ENCODE measurements at places on chromosomes 12 and 14.
A peak's percentile ranks its signal among the peaks of the same experiment; 100 is the strongest.

DNA sequence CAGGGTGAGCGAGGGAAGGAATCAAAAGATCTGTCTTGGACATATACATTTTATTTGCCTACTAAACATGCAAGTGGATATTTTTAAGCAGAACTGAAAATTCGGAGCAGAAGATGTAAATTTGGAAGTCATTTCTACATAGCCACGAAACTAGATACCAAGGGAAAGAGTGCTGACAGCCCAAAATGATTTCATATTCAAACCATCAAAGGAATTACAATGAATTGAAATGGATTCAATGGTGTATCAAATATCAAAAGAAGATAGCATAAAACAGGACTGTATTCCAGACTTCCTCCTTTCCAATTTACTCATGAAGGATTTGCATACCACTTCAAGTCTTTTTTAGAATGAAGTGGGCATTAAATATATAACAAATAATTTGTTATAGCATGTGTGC, 313.5 kb upstream of the KITLG start:
- DNase-seq = no peak

GRCh38 chr12:116406529-116406928, 129.0 kb upstream of the MED13L start:
- peak; percentile 11 for DNase-seq

DNA sequence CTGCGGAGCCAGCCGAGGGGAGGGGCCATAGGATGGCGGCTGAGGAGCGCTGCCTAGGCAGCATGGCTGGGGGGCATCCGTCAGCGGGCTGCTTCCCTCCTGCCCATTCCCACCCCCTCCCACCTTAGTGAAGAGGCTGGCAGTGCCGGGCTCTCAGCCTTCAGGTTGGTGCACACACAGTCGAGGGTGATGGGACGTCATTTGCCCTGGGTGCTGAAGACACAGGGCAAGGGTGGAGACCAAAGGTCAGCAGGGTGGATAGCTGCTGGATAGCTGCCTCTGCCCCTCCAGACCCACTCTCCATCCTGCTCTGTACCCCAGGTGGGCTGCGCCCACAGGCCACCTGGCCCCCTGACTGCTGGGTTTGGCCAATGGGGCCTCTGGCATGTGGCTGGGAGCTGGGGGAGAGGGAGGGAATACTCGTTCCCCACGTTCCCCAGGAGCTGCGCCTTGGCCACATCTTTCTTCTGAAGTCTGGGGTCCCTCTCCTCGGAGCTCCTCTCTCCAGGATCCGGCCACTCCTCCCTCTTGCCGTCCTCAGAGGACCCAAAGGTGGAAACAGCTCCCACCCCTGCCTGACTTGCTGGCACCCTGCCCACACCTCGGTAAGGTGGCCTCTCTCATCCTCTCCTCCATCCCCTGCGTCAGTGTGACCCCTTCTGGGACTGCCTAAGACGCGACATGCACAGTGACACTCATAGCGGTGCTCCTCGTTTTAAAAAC, 11.2 kb upstream of the CDC42BPB start:
- no peak for DNase-seq

GRCh38 chr12:10956085-10956484, 17.0 kb upstream of the TAS2R14 start:
- no peak for DNase-seq

DNA sequence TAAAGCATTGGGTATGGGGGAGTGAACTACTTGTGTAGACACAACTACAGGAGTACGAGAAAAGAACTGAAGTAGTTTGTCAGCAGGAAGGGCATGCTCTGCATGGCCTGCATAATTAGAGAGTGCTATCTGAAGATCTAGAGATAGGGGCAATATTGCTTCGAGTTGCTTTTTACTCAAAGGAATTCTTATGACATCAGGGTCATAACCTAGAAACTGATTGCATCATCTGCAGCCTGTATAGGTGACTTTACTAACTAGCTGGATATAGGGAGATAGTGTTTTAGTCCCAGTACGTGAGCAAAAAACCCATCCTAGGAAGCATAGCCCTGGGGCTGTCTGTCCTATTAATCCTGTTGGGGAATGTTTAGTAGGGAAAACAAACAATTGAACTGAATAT, 39.8 kb downstream of the TMTC3 start:
- no peak for DNase-seq

- DNase-seq = no peak
Measured at GRCh38 chr12:95418142-95418541, 55.8 kb upstream of the METAP2 start.

- no peak for DNase-seq
Measured at GRCh38 chr12:93166541-93167307, 211.0 kb upstream of the NUDT4 start.

DNA sequence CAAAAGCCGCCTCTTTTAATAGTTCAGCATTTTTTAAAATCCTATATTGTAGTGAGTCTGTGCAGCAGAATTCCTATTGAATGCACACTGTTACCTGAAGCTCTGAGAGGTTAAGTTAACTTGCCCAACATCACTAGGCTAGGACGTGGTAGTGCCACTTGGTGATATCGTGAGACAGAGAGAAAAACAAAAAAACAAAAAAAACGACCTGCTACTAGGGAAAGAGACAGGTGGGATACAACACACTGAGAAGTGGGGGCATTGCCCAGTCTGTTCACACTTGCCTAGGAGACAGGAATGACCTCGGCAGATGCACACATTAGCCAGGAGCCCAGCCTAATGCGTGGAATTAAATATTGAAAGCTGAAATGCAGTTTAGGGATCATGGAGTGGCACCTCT, 129.7 kb upstream of the CCND2 start:
- DNase-seq = peak; percentile 61

GRCh38 chr14:90820958-90821357, 4.7 kb upstream of the TTC7B start:
- DNase-seq = peak; percentile 57

All from Jurkat, Clone E6-1 (cell line).